ENCODE measurements at places on chromosomes 12 and 14. TPM values are rescaled to one million over a fixed set of nuclear protein-coding genes. Genes with fewer than 3 reads are reported as not detected.
A peak's percentile ranks its signal among the peaks of the same experiment; 100 is the strongest.

DNA sequence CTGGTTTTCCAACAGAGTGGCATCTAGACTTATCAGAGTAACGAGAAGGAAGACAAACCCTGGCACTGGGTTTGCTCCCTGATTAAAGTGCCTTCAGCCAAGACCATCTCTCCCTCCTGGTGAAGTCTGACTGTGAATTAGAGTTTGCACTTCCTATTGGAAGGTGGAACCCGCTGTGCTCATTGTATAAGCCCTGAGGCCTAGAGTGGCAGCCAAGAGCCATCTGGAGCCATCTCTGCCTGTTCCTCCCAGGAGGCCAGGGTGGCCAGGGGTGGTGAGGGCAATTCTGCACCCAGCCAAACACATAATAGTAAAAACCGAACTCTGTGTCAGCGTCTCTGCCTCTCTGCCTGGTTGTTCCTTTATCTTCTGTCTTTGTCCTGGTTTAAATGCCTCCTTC is 25.0 kb downstream of the MFAP5 start:
- H3K4me1 ChIP-seq, result no peaks in the 10 kb centered on the region
- no peak for DNase-seq
- no peak overlapping the region for H3K27ac ChIP-seq

DNA sequence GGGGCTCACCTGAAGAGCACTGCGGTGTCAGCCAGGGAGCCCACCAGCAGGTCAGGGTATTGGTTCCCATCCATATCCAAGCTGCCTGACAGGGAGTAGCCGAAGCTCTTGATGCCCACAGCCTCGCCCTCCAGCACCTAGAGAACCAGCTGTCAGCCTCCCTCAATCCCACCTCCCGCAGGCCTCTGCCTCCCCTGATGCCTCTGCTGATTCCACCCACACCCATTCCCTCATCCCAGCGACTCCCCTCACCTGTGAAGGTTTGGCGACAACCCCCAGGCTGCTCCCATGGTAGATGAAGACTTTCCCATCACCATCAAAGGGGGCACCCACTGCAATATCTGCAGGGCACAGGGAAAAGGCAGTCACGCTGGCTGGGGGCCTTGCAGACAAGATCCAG is 10.0 kb downstream of the ITGA7 start:
- no peak overlapping the region for H3K27ac ChIP-seq
- H3K4me3 ChIP-seq, result no peak overlapping the region
- H3K27me3 ChIP-seq, result no peaks in the 10 kb centered on the region
- H3K36me3 ChIP-seq, result peaks cover 66% of the 10 kb centered on the region

GLIPR1L1 gene
- not detected for total RNA-seq

PRKD1 gene
- 38.4 TPM for total RNA-seq

DNAH10 gene
- total RNA-seq, result 0.14 TPM

DNA sequence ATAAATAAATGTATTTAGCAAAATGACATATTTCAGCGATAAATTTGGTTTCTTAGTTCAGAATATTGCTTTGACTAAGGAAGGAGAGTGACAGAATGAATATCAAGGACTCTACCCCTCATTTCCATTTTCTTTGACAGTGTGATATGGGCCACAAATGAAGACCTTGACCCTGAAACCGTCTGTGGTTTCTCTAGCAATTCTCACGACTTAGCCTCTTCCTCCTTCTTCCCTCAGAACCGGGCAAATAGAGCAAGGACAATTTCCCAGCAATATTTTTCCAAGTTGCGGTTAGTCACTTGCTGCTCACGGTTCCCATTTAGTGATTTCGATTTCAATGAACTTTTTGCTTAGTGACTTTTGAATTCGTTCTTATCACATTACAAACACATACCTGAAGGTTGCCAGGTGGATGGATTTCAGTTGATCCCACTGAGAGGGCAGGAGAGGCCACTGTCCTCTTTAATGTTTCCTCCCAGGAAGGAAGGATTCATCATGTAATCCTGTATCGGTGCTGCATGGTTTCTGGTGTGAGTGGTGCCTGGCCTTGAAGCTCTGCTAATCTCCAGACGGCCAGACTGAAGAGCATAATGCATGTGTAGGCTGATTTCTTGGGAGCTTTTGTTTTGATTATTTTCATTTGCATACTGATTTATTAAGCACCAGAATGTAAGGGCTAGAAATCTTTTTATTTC is 77.6 kb downstream of the CHST11 start:
- no peak overlapping the region for H3K27ac ChIP-seq
- no peak overlapping the region for H3K4me3 ChIP-seq
- no peaks in the 10 kb centered on the region for H3K4me1 ChIP-seq
- H3K27me3 ChIP-seq, result no peaks in the 10 kb centered on the region
- DNase-seq, result no peak

- H3K36me3 ChIP-seq, result no peaks in the 10 kb centered on the region
- H3K27me3 ChIP-seq, result no peaks in the 10 kb centered on the region
- H3K27ac ChIP-seq, result no peak overlapping the region
- H3K4me1 ChIP-seq, result no peaks in the 10 kb centered on the region
- no peak overlapping the region for H3K4me3 ChIP-seq
- DNase-seq, result no peak
Observed at GRCh38 chr12:46071335-46071734, 81.0 kb upstream of the SCAF11 start.

TESPA1 gene
- 0.28 TPM for total RNA-seq

DNA sequence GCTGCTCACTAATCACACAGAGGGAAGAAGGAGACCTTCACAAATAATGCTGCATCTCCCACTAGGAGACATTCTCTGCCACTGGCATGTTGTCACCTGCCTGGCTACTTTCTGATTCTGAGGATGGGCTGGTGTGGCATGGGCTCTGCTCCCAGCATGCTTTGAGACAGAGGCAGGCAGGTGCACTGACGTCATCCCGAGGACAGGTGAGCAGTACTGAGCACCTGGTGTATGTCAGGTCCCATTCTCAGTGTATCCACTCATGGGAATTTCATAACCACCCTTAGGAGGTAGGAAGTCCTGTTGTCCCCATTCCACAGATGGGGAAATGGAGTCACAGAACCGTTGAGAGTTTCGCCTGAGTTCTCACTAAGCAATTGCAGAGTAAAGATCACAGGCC is 597.9 kb downstream of the VRK1 start:
- no peaks in the 10 kb centered on the region for H3K36me3 ChIP-seq
- no peak overlapping the region for H3K27ac ChIP-seq
- no peak for DNase-seq
- no peaks in the 10 kb centered on the region for H3K4me1 ChIP-seq

MYH6 gene
- total RNA-seq, result not detected

TAS2R20 gene
- total RNA-seq, result 5.8 TPM

GARIN6 gene
- not detected for total RNA-seq

BICDL1 gene
- total RNA-seq, result 0.68 TPM

ACRBP gene
- 5.1 TPM for total RNA-seq

TRHDE gene
- total RNA-seq, result 3.7 TPM

ZBTB39 gene
- 8.3 TPM for total RNA-seq

DNA sequence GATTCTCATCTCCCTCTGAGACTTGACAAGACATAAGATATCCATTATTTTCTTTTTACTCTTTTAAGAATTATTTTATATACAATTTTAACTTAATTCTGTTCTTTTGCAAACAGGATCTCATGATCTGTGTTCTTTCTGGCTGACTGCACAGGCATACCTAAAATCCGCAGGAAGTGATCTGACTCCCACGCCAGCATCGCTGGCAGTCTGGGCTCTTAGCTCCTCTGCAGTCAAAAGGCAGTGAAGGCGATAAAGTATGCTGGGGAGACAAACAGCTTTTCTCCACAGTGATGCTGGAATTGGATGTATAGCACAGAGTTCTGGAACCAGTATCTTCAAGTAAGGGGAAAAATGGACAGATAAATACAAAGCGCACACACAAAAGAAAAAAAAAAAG is 52.4 kb downstream of the DICER1 start:
- H3K27ac ChIP-seq, result no peak overlapping the region
- H3K27me3 ChIP-seq, result no peaks in the 10 kb centered on the region
- no peak overlapping the region for H3K4me3 ChIP-seq
- no peaks in the 10 kb centered on the region for H3K4me1 ChIP-seq
- DNase-seq, result no peak

GRCh38 chr14:64722842-64723447 is 18.7 kb downstream of the PLEKHG3 start:
- H3K27ac ChIP-seq, result peak overlapping the region; percentile 93
- no peak overlapping the region for H3K4me3 ChIP-seq
- H3K4me1 ChIP-seq, result peaks cover 77% of the 10 kb centered on the region
- H3K27me3 ChIP-seq, result no peaks in the 10 kb centered on the region
- H3K36me3 ChIP-seq, result peaks cover 3% of the 10 kb centered on the region
- DNase-seq, result no peak
